ENCODE measurements at places on chromosomes 4 and X.

DNA sequence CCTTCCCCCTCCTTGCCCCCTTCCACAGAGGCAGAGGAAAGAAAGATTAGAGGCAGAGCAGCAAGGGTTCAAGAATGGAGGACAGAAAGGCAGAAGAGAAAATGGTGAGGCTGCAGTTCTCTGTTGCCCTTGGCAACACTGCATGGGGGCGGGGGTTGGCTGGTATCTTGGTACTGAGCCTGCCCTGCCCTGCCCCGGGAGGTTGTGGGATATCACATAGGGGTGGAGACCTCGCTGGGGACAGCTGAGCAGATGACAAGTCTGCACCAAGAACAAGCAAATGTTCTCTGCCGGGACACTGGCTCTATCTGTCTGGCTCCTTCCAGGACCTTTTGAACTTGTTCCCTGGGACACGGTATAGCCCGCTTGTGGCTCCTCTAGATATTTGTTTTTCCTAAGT, 39.8 kb downstream of the NHS start:
- DNase-seq = no peak

DNA sequence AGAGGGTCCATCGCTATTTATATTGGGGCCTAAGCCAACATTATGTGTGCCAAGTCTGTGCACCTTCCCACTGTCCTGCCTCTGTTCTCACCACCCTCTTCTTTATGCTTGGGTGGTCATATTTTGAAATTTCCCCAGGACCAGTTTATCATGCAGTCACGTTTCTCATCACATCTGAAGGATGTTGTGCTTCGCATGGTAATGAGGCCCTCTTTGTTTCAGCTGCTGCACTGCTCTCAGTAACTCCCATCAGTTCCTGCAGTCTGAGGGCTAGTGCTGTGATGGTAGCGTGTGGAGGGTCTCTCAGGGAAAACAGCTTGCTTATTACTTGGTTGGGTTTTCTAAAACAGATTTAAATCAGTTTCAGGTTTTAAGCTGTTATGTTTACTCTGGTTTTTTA, 288.0 kb downstream of the AFF2 start:
- no peak for DNase-seq

DNA sequence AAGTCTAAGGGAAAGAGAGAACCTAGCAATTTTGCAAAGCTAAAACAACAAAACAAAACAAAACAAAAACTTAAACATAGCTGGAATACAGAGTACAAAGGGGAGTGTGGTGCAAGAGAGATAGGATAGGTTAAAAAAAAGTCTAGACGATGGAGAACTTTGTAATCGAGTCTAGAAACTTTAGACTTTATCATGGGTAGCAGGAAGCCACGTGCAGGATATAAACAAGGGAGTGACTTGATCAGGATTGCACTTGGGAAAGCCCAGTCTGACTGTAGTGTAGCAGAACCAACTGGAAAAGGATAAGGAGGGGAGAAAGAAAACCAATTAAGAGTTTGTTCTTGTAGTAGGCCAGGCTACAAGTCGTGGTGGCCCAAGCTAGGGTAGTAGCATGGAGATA, 750.1 kb downstream of the RPA4 start:
- no peak for DNase-seq

DNA sequence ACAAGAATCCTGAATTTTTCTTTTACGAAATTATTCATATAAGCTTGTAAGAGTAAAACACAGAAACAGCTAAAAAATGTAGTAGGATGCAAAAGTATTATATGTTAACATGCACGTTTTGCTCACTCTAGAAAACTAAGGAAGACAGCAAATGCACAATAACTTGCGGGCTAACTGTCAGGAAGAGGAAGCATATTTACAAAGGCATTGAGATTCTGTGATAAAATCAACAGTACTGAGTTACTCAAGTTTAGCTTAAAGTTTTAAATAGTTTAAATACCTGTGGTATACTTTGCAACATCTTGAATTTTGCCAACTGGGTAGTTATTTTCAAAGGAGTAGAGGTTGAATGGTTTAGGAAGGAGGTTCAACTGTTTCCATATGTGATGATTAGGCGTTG, 37.0 kb downstream of the SH2D1A start:
- no peak for DNase-seq

GRCh38 chrX:38138900-38139299, 81.8 kb downstream of the SRPX start:
- DNase-seq = no peak

- no peak for DNase-seq
Measured at GRCh38 chr4:145437466-145437865, 44.2 kb upstream of the SMAD1 start.

DNA sequence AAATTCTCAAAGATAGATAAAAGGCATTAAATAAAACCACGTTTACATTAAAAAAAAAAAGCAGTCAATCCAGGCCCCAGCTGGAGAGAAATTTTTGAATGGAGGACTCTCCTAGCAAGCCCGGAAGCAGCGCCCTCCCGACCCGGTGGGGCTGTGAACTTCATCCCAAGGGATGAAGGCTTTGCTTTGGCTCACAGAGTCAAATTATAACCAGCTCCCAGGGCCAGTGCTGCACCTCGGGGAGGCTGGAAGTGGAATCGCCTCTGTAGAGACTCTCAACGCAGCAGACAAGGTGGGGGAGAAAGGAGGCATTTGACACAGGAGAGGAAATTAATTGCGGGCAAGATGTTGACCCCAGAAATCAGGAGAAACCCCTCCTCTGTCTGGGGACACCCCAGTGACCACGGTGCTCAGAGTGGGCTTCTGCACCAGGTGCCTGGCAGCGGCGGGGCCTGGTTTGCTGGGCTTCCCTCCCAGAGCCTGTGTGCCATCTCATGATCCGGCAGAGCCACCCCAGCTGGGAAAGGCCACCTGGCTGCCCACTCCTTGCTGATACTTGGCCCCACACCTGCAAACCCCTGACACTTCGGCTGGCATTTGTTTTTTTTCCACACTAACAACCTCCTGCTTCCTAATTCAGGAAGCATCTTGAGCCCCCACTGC, 71.7 kb downstream of the ABLIM2 start:
- no peak for DNase-seq

DNA sequence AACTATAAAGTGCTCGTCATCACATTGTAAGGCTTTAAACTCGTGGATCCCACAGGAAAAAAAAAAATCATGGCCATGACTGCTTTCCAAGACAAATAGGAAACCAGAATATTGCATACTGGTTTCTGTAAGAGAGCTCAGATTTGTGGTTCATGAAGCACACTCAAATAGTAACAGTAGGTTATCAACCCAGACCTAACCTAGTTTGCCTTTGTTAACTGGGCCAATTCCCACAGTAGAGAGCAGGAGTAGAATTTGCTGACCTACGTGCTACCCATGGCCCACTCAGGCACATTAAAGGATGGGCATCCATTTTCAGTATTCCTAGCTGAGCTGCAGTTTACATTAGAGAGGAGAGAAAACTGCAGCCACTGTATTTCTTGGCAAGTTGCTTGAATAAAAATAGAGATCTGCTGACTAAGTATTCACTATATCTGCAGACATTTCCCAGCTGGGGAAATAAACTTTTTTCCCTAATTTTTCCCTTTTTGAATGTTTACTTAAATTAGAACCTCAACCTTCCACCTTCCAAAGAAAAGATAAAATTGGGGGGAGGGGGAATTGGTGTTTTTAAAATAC, 218.5 kb downstream of the SPANXN3 start:
- no peak for DNase-seq

- DNase-seq = no peak
Measured at GRCh38 chrX:132948648-132949260, 9.7 kb downstream of the HS6ST2 start.

DNA sequence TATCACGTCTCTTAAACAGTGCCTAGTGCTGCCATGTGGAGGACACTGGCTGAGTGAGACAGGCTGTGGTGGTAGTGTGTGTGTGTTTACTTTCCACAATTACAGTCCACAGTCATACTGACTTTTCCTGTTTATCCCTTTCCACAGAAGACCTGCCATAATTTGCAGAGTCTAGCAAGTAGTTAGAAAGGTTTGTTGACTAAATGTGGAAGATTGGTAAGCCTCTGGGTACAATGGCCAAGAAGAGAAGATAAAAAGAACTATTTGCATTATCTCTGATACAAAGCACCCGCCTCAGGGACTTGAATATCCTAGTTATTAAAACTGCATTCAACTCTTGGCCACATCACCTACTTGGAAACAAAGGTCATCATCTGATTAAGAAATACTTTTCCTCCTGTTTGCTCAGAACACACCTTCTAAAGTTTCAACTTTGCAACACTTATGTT, 89.1 kb downstream of the FAM13A start:
- no peak for DNase-seq

- DNase-seq = no peak
Measured at GRCh38 chr4:135694066-135694465, 1492.5 kb upstream of the PABPC4L start.

- DNase-seq = no peak
Measured at GRCh38 chrX:3415011-3415410, 68.6 kb upstream of the MXRA5 start.

- no peak for DNase-seq
Measured at GRCh38 chrX:7689791-7690412, 153.1 kb upstream of the VCX start.

- no peak for DNase-seq
Measured at GRCh38 chr4:66376921-66377320, 706.6 kb upstream of the EPHA5 start.

- no peak for DNase-seq
Measured at GRCh38 chr4:100075486-100076270, 114.6 kb downstream of the DDIT4L start.

GRCh38 chr4:139933104-139933503, 220.9 kb downstream of the MAML3 start:
- DNase-seq = no peak

GRCh38 chr4:108215055-108215454, 46.3 kb upstream of the LEF1 start:
- no peak for DNase-seq

DNA sequence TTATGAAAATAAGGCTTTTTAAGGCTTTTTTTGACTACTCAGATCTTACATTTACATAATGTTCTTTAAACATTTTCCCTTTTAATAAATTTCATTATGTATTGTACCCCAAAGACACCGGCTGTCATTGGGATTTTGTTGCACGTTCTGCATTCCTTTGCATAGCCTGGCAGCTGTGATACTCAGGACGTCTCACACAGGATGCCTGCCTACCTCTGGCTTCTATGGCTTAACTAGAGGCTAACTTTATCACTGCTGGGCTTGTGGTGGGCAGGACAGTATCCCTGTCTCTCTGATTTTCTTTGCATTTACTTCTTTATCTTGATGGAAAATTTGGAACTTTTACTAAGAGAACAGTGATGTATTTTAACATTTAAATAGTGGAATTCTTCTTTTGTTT, 147.8 kb downstream of the BMPR1B start:
- DNase-seq = no peak

DNA sequence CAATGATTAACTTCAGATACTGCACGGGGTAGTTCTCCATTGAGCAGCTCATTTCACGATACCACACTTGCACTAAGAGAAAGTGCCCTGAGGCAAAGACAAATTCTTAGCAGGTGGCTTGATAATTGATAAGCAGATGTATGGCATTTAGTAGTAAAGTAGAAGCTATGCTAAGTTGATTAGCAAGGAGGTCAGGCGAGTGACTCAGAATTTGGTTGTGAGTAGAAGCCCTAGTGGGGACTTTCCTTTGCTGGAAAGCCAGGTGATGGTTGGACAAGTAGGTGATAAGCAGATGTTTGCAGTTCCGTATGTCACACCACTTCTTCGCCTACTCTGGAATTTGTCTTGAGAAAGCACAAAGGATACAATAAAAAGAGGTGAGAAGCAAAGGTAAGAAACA, 58.7 kb downstream of the TLL1 start:
- DNase-seq = no peak

DNA sequence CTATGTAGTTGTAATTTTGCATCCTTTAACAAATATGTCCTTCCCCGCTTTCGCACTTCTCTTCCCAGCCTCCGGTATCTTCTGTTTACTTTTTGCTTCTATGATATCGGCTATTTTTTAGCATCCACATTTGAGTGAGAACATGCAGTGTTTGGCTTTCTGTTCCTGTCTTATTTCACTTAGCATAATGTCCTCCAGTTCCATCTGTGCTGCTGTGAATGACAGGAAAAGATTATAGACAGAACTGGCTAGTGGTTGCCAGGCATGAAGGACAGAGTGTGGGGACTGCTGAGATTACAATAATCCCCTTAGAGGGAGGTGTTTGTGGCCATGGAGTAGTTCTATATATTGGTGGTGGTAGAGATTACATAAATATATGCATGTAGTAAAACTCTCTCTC, 588.6 kb downstream of the NLGN4X start:
- no peak for DNase-seq

GRCh38 chr4:138005486-138005885, 236.7 kb downstream of the SLC7A11 start:
- DNase-seq = no peak

GRCh38 chr4:86449746-86450588, 90.1 kb upstream of the MAPK10 start:
- no peak for DNase-seq

DNA sequence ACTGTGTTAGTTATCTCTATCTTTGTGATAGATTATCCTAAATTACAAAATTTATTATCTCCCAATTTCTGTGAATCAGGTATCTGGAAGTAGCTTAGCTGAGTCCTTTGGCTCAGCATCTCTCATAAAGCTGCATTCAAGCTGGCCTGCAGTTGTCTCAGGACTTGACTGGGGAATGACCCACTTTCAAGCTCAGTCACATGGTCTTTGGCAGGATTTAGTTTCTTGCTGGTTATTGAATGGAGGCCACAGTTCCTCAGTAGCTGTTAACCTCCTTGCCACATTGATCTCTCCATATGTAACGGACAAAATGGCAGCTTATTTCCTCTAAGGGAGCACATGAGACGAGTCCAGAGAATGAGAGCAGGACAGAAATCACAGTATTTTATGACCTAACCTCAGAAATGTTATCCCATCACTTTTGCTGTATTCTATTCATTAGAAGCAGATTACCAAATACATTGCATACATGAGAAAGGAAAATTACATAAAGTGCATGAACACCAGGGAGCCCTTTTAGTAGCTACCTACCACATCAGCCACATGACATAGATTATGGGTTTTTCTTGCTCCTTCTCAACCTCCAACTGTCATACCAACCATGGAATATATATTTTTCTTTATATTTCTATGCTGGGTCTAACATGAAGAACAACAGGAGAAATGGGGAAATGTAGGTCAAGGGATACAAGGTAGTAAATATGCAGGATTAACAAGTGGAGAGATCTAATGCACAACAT, 730.1 kb downstream of the CCSER1 start:
- no peak for DNase-seq

DNA sequence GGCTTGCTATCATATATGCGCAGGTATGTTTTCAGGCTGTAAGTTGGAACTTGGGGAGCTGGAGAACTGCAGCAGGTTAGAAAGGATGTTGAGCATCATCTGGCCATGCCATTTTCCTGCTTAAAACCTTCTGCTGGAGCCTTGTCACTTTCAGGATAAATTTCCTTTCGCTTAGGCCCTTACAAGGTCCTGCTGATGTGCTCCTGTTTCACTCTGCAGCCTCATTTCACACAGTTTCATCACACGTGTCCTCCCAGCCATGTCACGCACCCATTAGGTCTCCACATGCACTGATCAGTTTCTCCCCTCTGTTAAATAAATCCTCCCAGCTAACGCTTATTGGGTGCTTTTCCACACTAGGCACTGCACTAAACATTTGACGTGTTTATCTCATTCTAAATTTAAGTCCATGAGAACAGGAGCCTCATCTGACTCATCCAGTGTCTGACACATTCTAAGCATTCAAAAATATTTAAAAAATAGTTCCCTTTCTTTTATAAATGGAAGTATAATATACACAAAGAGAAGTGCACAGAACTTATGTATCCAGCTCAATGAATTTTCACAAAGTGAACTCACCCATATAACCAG, 14.5 kb downstream of the SOD3 start:
- DNase-seq = no peak

GRCh38 chrX:1609311-1609710, 5.5 kb upstream of the ASMT start:
- DNase-seq = no peak

Measured in stimulated activated CD8-positive, alpha-beta memory T cell treated with anti-CD3 and anti-CD28 coated beads, Interleukin-2, amount 100 ng/mL, for 1 hour (primary cell).